Sigmoid colon (tissue), 7 donors: ENCODE measurements at places on chromosomes 3 and 15. TPM values are rescaled to one million over a fixed set of nuclear protein-coding genes. Genes with fewer than 3 reads are reported as not detected.

- no peaks in the 10 kb centered on the region for H3K4me1 ChIP-seq
- DNase-seq, result no peak
- H3K4me3 ChIP-seq, result no peak overlapping the region
- H3K27me3 ChIP-seq, result peaks cover 14% of the 10 kb centered on the region
These were observed 4.3 kb upstream of the LTF start for GRCh38 chr3:46468753-46469600.

The MYLK gene
- total RNA-seq, result 1,169 TPM

DNA sequence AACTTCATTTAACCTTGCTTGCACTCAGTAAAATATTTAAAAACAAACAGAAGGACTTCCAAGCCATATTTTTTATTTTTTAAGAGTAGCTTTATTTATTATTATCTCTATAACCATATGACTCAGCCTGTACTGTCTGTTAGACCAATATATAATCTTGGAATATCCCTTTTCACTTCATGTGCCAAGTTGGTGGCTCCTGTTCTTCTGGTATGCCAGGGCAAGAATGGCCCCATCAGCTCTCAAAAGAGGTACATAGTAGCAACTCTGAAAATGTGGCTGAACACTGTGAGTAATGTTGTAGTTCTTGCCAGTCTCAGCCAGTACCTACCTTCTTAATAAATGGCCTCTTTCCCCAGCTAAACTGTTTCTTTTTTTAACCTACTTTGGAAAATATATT is 257.0 kb upstream of the UBE2E1 start:
- H3K36me3 ChIP-seq, result no peaks in the 10 kb centered on the region
- no peak for DNase-seq
- H3K4me3 ChIP-seq, result no peak overlapping the region
- no peaks in the 10 kb centered on the region for H3K27me3 ChIP-seq

The GP9 gene
- total RNA-seq, result not detected

DNA sequence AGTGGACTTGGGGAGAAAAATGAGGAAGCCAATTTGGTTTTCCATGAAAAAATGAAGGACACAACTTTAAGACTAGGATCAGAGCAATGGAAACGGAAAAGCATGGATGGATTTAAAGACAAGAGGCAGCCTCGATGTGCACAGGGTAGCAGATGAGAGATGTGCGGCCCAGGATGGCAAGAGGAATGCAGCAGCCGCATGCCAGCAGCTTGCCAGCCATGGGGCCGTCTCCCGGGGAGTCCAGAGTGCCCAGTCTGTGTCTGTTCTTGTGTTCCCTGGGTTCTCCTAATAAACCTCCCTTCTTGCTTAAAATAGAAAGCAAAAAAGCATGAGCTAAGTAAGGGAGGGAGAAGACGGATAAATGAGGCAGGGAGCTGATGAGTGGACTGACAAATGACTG is 68.0 kb upstream of the IQSEC1 start:
- H3K27me3 ChIP-seq, result no peaks in the 10 kb centered on the region
- no peaks in the 10 kb centered on the region for H3K36me3 ChIP-seq
- no peak overlapping the region for H3K4me3 ChIP-seq
- no peak overlapping the region for H3K27ac ChIP-seq

The MEGF11 gene
- total RNA-seq, result not detected

DNA sequence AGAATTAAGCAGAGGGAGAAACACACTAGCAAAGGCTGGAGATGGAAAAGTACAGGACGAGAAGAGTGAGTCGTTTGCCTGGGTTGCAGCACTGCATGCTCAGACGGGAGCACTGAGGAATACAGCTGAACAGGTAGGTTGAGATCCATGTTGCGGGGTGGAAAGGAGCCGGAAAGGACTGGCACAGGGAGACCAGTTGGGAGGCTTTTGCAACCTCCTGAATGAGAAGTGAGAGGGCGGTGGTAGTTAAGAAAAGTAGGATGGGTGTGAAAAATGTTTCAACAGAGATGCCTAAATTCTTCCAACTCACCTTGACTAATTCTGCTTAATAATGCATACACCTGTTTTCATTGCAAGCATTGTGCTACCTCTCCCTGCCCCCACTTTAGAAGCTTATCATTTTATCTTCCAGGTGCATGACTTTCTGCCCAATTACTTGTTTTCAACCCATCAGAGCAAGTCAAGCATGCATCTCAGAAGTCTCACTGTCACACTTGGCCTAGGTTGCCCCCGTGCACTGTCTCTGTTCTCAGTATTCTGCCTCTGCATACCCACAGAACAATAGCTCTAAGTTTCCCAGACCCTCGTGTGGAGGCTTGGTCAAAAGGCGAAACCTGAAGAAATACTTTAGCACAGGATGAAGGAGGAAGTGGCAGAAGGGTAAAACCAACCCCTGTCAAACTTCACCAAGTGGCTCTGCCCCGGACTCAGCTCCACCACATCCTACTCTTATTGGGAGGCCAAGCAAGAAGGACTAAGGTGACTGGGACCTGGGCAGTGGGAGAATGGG is 199.3 kb upstream of the BCL6 start:
- no peaks in the 10 kb centered on the region for H3K27me3 ChIP-seq
- H3K36me3 ChIP-seq, result no peaks in the 10 kb centered on the region

DNA sequence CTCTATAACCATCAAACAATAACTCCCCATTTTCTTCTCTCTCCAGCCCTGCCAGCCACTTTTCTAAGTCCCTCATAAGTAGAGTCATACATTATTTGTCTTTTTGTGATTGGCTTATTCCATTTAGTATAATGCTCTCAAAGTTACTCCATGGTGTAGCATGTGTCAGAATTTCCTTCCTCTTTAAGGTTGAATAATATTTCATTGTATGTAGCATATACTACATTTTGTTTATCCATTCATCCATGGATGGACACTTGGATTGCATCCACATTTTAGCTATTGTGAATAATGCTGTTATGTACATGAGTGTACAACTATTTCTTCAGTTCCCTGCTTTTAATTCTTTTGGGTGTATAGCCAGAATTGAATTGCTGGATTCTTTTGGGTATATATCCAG is 138.4 kb downstream of the ATG7 start:
- H3K36me3 ChIP-seq, result peaks cover 9% of the 10 kb centered on the region
- no peak overlapping the region for H3K27ac ChIP-seq
- H3K4me1 ChIP-seq, result no peaks in the 10 kb centered on the region
- no peak for DNase-seq
